ENCODE measurements at places on chromosomes 2 and 18. TPM values are rescaled to one million over a fixed set of nuclear protein-coding genes. Genes with fewer than 3 reads are reported as not detected.

GRCh38 chr2:1310202-1310601 is 103.1 kb upstream of the TPO start:
- DNase-seq: no peak

Gene CRACDL
- 0.38 TPM for total RNA-seq

Gene PLCL1
- 0.68 TPM for total RNA-seq

Gene CRYGD
- not detected for total RNA-seq

DNA sequence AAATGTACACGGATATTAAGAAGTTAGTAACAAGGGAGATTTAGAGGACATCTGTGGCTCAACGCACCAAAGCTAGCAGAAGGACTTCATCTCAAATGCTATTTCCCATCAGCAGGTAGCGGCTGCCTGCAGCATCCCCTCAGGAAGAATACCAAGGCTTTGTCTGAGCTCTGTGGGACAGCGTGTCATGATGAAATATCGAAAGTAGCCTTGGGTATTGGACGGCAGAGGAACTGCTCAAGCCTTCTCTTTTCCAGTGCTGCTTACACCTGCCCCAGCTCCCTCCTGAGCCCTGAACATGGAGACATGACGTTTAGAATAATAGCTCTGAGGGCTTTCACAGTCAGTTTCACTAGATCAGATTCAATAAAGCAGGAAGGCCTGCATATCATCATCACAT is 241.6 kb downstream of the SUCLG1 start:
- no peak for DNase-seq

DNA sequence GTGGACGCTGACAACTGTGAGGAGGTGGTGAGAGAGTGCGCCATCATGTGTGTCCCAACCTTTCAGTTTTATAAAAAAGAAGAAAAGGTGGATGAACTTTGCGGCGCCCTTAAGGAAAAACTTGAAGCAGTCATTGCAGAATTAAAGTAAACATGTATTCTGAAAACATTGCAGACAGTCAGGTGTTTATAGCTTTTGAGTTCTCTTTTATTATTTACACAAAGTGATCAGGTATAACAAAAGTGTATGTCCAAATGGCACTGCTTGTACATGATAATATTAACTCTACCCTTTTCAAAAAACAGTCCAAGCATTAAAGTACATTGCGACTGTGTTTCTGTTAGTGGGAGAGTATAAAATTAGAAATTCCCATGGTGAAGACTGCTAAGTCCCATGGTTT is 2.2 kb downstream of the TXNDC2 start:
- DNase-seq: no peak

Gene CCDC178
- total RNA-seq: not detected

DNA sequence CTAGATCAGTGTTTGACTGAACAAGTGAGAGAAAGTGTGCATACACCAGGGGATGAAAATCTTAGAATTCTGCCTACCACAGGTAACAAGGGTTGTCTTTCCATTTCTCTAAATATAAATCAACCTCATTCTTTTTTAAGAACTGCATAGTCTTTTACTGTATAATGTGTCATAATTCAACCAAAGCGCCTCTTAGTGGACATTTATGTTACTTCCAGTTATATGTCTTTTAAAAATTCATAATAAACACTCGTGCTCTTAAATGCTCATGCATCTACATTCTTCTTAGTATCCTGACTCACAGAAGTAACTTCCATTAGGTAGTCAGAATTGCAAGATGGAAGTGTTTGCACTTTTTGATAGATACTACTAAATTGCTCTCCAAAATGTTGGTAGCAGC is 76.2 kb downstream of the CHRNA1 start:
- DNase-seq: no peak

DNA sequence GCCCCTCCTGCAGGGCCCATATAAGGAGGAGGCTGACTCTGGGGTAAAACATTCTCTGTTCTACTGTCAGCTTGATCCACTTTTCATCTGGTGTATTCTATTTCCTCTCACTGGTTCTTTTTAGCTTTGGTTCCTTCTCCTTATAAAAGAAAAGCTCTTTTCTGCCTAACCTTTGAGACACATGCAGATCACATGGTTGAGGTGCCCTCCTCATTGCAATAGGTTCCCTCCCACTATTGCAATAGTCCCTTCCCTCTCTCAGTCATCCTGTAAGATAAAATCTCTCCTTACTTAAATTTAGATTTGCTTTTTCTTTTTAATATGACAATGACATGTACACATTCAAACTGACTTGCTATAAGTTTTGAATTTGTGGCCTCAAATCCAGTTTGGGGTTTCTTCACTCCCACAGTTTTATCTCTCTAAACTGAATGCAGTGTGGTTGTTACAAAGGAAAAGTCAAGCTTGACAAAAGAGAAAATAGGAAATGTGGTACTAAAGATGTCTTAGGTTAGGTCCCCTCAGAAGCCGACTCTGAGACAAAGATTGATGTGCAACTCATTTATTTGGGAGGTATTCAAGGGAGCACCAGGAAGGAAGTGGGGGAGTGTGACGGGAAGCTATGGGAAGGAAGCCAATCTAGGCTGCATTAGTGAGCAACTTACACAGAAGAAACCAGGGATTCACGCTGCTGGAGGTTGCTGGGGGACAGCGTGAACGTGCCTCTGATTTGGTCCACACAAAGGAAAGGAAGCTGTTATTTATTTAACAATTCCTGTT is 127.6 kb upstream of the LINC00305 start:
- no peak for DNase-seq

Data from activated CD8-positive, alpha-beta T cell treated with anti-CD3 and anti-CD28 coated beads for 36 hours (primary cell).